ENCODE measurements at places on chromosomes 3 and 15.

- no peak for DNase-seq
Observed at GRCh38 chr15:29883126-29883525, 60.9 kb upstream of the TJP1 start.

DNA sequence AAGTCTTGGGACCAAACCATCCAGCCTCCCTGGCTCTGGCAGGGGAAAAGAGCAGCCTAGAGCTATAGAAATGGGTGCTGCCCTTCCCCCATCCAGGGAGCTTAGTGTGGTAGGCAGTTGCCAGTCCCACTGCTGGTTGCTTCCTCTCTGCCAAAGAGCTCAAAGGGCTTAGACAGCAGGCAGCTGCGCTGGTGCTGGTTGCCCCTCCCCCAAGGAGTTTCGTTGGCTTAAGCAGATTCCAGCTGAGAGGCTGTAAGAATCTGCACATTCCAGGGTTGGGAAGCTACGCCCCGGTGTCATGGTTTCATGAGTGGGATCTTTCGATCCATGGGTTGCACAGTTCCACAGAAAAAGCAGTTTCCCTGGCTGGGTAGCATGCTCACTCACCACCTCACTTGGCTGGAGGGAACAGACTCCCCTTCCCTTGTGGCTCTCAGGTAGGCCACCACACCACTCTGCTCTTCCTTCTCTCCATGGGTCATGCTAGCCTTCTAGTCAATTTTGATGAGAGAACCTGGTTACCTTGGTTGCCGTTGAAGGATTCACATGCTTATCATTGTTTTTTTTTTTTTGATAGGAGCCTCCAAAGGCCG, 195.1 kb downstream of the EPHA6 start:
- DNase-seq, result no peak

DNA sequence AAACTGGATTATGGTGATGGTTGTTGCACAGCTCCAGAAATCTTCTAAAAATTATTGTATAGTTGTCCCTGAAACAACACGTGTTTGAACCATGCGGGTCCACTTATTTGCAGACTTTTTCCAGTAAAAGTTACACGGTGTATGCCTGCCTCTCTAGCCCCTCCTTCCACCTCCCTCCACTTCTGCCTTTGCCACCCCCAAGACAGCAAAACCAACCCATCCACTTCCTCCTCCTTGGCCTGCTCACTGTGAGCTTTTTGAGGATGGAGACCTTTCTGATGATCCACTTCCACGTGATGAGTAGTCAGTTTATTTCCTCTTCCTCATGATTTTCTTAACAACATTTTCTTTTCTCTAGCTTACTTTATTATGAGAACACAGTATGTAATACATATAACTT, 5.4 kb downstream of the CYFIP1 start:
- DNase-seq, result no peak

GRCh38 chr3:51024121-51024520, 349.4 kb downstream of the DOCK3 start:
- no peak for DNase-seq

GRCh38 chr15:42079401-42079908, 14.9 kb downstream of the PLA2G4D start:
- DNase-seq, result no peak

GRCh38 chr3:185820973-185821758, 3.7 kb downstream of the IGF2BP2 start:
- no peak for DNase-seq

DNA sequence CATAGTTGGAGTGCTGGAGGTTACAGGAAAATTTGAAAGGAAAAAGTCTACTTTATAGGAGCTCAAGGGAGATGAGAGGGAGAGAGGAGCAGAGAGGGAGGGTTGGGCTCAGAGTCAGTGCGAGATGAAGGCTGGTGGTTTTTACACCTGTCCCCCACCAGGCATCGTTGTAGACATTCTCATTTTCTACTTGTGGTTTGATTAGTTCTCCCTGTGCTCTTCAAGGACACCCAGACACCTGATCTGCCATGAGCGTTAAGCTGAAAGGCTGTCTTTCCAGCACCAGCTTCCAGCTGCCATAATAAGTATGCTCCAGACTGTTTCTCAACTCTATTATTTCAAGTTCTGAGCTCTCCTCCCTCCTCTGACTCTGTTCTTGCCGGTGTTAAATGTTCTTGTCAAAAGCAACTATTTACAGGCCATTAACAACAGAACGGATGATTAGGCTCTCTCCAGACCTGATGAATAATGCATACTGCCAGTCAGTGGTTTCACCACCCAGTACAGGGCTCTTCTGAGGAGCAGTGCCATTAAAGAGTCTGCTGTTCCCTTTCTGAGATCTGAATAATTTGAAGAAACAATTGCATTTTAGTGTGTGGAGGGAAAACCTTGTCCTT, 514.6 kb upstream of the MCTP2 start:
- no peak for DNase-seq
